ENCODE measurements at places on chromosomes 7 and 10. TPM values are rescaled to one million over a fixed set of nuclear protein-coding genes. Genes with fewer than 3 reads are reported as not detected.

TFEC gene
- polyA plus RNA-seq: not detected

PNLIP gene
- not detected for polyA plus RNA-seq

DPYSL4 gene
- 116 TPM for polyA plus RNA-seq

PTF1A gene
- polyA plus RNA-seq: not detected

RAMP3 gene
- polyA plus RNA-seq: 13.2 TPM

TBRG4 gene
- polyA plus RNA-seq: 58.3 TPM

ZNF365 gene
- 11.7 TPM for polyA plus RNA-seq

ZPBP gene
- polyA plus RNA-seq: not detected

All from brain (organoid and tissue), 16 donors.